AG08396 (cell line): ENCODE measurements at places on chromosomes 3 and 15.

GRCh38 chr3:16311960-16312451, 47.0 kb downstream of the OXNAD1 start:
- no peak for DNase-seq

DNA sequence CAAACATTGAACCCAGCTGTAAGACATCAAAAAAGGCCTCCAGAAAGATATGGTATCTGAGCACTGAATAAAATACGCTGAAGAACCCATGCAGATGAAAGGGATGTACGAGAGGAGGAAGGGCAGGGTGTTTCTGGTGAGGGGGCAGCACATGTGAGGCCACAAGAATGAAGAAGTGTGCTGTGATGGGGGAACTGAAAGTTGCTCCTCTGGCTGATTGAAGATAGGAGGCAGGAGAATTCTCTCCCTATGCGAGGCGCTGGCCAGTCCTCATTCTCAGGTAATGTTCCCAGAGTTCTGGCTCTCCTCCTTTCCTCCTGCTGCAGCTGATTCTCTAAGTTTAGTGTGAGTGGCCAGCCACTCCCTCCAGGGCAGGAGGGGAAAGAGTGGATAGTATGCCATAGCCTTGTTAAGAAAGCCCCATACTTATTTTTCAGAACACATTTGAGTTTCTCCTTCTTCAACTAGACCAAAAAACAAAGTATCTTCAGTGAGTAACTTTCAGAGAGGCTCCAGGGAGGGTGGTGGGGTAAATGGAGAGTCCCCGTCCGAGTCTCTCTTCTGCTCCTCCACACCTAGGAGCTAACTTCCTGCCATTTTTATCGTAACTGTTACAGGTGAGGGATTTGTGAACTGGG, 26.9 kb upstream of the MYO1E start:
- no peak for DNase-seq

DNA sequence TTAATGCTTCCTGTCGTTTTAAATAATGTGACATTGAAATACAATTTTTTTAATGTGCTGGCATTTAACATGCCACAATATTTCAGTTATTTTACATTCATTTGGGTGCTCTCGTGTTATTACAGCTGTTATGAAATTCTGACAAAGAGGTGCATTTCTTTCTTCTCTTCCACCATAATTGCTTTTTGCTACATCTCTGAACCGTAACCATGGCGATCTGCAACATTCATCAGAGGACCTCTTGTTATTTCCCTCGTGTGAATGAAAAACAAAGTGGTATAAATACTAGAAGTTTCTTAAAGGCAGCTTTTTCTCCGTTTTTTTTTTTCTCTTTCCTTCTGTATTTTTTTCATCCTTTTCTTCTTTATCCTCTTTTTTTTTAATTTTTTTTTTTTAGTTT, 316.4 kb downstream of the MCTP2 start:
- no peak for DNase-seq

- DNase-seq = no peak
Observed at GRCh38 chr15:89377842-89378295, 43.2 kb upstream of the POLG start.

DNA sequence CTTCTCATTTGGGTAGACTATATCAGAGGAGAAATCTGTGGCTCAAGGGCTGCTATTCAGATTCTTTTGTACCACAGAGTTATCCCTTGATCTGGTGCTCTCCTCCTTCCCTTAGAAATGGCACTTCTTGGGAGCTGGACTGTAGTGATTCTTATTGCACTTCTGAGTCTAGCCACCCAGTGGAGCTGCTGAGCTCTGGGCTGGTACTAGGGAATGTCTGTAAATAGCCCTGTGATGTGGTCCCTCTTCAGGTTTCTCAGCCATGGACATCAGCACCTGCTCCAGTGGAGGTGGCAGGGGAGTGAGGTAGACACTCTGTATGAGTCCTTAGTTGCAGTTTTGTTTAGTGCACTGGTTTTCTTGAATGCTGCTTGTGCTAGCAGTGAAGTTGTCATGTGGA, 1292.6 kb downstream of the SI start:
- no peak for DNase-seq

- no peak for DNase-seq
Observed at GRCh38 chr15:94056314-94056713, 175.0 kb upstream of the MCTP2 start.

DNA sequence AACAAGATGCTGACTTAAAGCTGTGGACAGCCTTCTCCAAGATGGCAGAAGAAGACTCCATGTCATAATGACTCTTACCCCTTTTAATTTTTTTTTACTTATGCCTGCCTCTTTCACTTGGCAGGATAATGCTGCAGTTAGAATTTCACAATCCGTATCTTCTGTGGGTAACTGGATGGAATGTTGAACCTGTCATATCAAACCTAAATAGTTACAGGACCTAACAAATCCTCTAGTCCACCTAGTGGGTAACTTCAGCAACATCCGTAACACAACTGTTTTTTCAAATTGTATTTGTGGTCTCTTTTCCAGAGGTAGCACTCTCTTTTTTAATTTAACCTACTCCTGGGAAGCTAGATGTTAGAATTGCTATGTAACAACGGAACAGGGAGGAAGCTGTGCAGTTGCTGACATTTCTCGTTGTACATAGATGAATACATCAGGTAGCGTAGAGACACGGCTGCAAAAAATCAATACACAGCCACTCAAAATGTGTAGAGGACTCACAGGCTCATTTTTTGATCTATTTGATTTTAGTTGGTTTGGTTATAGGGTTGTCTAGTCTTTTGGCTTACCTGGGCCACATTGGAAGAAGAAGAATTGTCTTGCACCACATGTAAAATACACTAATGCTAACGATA, 43.9 kb upstream of the TRPM1 start:
- no peak for DNase-seq

- no peak for DNase-seq
Observed at GRCh38 chr15:87871731-87872320, 384.7 kb downstream of the NTRK3 start.

DNA sequence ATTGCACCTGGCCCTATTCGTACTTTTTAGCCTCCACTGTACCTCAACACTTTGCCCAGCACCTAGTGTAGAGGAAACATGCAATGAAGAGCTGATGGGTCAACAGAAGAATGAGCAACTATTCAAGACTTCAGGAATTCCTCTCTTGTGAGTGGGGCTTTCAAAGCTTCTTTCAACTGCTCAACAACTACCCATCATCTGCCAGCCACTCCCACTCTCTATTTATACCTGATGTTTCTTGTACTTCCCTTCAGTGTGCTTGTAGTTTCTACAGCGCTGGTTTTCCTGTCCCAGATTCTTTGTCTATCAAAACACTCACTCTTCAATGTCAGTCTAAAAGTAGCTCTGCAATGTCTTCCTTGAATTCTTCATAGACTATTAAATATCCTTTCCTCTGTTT, 168.3 kb upstream of the LPP start:
- DNase-seq = no peak

DNA sequence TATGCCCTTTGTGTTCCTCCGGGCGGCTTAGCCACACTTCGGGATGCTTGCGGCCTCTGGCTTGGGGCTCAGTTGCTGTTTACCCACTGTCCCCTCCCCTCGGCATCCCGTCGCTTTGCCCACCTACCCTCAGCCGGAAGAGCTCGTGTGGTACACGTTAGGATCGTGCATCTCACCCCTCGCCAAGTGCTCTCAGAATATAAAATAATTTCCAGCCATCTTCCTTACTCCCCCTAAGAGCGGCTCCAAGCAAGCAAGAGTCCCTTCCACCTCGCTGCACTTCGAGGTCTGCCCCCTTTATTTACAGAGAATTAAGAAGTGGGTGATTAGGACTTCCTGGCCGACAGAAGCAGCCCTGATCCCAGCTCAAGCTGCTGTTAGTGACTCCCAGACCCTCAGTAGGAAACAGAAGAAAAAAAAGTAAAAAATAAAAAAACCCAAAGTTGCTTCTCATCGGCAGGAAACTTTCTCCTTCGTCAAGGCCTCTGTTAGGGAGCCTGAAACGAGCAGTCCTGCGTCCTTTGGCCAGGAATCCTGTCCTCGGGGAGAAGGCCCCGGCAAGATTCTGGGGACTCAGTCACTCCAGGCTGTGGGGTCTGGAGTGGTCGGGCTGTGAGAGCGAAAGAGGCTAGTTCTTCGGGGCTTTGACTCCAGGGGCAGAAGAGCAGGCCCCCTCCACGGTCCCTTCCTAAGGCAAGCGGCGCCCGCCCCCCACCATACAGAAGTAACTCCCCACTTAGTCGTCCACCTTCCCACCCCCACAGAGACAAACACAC, 3.0 kb downstream of the MEIS2 start:
- peak; percentile 38 for DNase-seq

DNA sequence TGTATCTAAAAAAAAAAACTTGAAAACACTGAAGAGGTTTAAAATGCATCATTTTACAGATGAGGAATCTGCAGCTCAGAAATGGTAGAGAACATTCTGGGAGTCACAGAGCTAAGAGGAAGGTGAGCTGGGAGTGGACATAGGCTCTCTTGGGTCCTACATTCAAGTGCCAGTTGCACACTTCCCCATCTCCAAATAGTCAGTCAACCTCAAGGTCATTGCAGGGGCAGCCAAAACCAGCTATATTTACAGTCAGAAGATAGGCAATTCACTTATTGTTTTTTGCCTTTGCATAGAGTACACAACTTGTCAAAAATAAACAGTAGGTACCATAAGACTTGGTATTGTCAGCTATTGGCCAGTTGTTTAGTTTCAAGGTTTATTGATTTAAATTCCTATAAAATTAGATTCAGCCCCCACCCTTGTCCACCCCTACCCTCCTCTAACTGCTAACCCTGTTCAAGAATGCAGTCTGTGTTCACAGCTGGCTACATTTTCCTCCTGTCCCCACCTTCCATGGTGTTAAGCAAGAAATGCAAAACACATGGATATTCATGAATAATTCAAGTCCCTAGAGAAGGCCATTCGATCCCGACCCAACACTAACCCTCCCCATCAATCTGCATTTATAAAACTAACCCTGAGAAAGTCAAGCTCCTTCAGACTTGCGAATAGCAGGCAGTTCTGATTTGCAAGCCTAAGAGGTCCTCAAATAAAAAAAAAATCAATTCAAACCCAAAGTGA, 567.0 kb upstream of the MCTP2 start:
- no peak for DNase-seq

DNA sequence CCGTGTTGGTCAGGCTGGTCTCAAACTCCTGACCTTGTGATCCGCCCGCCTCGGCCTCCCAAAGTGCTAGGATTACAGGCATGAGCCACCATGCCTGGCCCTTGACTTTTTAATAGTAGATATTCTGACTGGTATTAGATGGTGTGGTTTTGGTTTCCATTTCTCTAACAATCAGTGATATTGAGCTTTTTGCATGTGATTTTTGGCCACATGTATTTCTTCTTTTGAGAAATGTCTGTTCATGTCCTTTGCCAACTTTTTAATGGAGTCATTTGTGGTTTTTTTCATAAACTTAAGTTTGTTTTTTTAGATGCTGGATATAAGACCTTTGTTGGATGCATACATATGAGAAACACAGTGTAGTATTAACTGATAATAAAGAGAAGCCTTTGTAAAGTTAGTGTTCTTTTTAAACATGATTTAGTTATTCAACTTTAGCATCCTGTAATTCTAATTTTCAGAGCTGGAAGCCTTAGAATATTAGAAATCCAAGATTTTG, 280.8 kb downstream of the RBMS3 start:
- no peak for DNase-seq

GRCh38 chr15:24878153-24878552, 76.6 kb upstream of the SNRPN start:
- no peak for DNase-seq

- no peak for DNase-seq
Observed at GRCh38 chr15:94631608-94632007, 400.2 kb downstream of the MCTP2 start.

DNA sequence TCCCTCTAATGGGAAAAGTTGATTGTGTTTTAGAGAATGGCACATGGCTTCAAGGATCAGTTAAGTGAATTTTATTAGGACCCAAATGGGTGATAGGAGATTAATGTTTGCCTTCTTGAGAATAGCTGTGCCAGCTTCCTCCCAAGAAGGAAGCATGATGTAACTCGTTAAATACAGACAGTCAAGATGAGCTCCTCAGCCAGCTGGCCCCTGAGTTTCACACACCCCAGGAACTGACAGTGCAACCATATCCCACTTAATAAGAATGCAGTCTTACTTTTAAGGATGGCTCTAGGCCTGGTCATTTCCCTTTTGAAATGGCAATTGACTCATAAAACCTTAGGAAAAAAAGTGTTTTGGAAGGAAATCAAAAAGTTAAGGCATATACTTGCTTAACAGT, 472.8 kb upstream of the KCNMB2 start:
- DNase-seq = no peak

GRCh38 chr3:165188452-165188851, 7.7 kb downstream of the SLITRK3 start:
- no peak for DNase-seq

DNA sequence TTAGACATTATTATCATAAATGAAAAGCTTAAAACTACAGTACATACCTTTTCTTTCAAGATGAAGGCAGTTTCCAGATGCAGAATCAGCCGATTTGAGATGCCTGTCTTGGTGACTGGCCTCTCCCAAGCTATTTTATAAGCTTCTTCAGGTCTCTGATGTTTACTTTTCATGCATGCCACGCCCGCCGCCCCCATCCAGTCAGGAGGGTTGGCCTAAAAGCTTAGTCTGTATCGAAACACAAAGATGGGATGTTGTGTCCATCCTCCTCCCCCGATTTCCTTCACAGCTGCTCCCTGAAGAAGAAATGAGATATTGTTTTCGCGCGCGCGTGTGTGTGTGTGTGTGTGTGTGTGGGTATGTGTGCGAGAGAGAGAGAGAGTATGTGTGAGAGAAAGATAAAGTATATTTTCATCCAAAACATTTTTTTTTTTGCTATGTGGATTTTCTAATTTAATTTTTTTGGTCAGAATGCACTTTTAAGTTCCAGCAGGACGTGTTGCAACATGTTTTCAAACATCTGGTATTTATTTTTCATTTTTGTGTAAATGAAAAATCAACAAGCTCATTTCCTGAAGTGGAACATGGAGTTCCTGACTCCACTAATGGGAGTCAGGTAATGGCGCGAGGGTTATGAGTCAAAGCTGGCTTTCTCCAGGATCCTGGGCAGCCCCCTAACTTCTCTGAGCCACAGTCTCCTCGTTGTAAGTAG, at the start of gene APOD:
TSS of gene APOD (minus strand) at position 110 of the 712 bp plus-strand sequence. CDS start 4,479 bp downstream, outside the sequence.
- DNase-seq = peak; percentile 22
